ENCODE measurements at places on chromosomes 12 and 14. TPM values are rescaled to one million over a fixed set of nuclear protein-coding genes. Genes with fewer than 3 reads are reported as not detected.

Gene ZDHHC22
- total RNA-seq = not detected

GRCh38 chr12:68998041-68998440 is 65.1 kb upstream of the CPM start:
- no peak for DNase-seq

Gene TAS2R7
- total RNA-seq = not detected

Gene PPP1R1A
- total RNA-seq = 61.2 TPM

All from heart right ventricle (tissue), 16 donors.